HT-29 (cell line): ENCODE measurements at places on chromosomes 7 and 10. TPM values are rescaled to one million over a fixed set of nuclear protein-coding genes. Genes with fewer than 3 reads are reported as not detected.

GRCh38 chr10:91742229-91742628 lies 56.0 kb upstream of the TNKS2 start:
- DNase-seq: no peak

DNA sequence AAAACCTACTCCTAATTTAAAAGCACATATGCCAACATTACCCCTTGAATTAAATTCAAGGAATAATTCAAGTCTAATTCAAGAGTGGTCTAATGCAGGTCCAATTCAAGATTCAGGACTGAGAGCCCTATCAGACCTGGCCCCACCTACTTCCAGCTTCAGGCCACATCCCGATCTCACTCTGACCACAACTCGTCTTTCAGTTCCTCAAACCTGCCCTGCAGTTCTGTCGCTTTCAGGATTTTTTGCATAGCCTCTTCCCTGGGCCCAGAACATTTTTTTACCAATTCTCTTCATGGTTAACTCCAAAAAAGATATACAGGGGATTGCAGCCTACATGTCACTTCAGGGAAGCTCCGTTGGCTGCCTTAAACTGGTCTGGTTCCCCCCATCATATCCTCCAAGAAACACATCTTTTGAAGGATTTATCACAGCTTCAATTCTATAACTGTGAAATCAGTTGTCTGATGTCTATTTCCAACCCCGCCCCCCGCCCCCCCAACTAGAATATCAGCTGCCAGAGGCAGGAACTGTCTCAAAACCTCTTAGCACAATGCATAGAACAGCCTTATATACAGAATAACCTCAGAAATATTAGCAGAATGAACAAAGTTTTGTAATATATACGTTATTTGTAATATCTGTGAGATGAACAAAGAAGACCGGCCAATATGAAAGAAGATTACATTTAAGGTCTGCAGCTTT lies 20.8 kb downstream of the CCDC6 start:
- no peak for DNase-seq

Gene GBX1
- total RNA-seq: not detected in 2 replicates

Gene VSTM2A
- not detected in 2 replicates for total RNA-seq

Gene PTPRZ1
- total RNA-seq: not detected in 2 replicates

- no peak for DNase-seq
These were observed 132.1 kb upstream of the BTBD16 start for GRCh38 chr10:122138831-122139625.

DNA sequence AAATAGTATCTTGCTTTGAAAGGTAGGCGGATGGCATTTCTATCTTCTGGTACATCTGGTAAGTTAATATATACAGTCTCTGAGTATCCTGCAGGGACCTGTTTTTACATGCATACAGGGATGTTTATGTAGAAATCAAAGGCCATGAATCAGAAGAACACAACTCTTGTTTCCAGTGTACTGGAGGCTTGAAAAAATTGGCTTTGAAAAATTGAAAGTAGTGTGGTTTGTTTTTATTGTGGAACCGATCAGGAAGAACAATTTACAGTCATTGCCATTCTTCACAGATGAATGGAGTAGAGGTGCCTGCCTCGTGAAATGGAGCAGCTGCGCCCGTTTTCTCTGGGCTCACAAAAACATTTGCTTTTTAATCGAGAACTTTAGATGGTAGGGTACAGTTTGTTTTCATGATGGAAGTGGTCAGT lies 54.0 kb upstream of the RPA3 start:
- DNase-seq: no peak

- DNase-seq: no peak
These were observed 8.4 kb upstream of the IFT22 start for GRCh38 chr7:101330011-101330484.

DNA sequence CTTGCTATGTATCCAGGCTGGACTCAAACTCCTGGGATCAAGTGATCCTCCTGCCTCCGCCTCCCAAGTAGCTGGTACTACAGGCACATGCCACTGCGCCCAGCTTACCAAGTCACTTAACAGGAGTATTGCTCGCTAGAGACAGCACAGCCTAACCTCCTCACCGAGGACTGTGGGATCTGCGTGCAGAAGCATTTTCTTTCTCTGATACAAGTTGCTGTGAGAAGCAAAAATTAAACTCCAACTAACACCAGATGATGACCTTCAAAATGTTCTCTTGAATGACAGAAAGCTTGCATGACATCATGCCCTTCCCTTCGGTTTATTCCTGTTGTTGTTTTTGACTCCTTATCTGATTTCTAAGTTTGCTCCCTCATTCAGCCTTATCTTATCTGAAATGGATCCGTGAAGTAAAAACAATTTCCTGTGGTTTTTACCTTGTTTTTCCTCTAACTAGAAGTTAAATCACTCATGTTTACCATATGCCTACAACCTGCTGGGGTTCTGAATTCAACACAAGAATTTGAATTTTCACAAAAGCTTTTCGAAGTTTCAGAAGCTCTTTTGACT lies 94.4 kb upstream of the KIF5B start:
- no peak for DNase-seq
